M059J (cell line): ENCODE measurements at places on chromosomes 7 and 10. TPM values are rescaled to one million over a fixed set of nuclear protein-coding genes. Genes with fewer than 3 reads are reported as not detected.

ZNF804B gene
- not detected in 2 replicates for total RNA-seq

POMZP3 gene
- total RNA-seq: 5.7 and 7.3 TPM in 2 replicates

DNA sequence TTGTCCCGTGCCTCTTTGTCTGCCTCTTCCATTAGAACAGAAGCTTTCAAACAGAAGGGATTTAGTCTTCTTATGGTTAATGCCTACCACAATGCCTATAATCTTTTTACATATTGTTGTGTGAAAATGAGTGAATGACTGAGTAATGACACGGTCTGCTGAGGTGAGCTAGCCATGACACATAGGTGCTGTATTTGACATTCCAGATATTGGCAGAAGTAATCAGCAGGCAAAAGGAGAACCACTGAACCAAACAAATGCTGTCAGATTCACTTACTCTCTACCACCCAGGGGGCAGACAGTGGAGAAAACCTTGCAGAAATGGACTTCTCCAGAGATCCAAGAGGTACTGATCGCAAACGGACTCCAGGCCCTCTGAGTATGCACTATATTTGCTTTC, 377.2 kb upstream of the VWC2 start:
- no peak for DNase-seq

- no peak for DNase-seq
Measured at GRCh38 chr7:20958572-20958971, 171.9 kb upstream of the SP8 start.

- DNase-seq: no peak
Measured at GRCh38 chr10:68155615-68156210, 46.4 kb downstream of the MYPN start.

DNA sequence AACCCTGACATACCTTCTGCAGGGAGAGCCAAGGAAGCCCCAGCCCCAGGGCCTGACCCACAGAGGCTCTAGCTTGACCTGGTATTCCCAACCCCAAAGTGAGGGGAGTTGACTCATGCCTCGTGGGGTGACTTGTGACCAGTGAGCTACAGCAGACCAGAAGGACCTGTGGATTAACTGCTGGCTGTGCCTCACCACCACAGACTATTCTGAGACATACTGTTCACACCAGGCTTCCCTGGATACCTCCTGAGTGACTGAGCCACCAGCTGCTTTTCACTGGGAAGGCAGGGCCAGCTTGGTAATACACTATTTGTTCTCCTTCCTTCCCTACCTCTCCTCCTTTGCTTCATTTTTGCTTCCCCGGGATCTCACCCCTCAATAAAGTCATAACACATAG, 7.3 kb downstream of the PLXNA4 start:
- DNase-seq: peak; percentile 39
